ENCODE measurements at places on chromosomes 4 and X.

GRCh38 chr4:79042079-79042674, 102.9 kb upstream of the PAQR3 start:
- DNase-seq: peak; percentile 17

DNA sequence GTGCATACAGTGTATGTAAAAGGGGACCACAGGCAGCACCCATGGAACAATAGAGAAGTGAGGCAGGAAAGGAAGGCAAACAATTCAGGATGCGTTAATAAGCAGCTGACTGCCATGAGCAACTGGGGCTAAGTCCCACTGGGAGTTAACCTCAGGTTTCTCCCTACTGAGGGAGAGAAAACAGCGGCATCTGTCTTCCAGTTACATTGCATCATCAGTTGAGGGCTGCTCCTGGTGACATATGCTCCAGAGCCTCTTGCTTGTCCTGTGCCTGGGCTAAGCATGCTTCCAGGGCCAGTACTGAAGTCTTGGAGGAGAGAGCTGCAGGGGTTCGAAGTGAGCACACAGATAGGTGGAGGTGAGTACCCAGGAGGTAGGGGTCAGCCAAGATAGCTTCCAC, 24.3 kb downstream of the RAI2 start:
- DNase-seq: no peak

DNA sequence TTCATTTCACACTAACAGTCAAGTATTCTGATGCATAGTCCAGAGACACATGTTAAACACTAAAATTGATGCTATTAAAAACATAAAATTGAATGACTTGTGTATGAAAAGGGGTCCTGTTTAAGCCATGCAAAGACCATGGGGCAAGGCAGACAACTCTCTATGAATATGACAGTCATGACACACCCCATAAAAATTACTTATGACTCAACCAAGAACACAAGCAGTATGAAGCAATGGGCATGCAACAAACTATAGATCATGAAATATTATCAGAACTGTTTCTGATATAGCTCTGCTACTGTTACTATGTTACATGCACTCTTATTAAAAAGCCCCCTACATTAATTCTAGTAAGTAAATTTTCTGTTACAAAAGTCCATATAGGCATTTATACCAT, 57.5 kb upstream of the ZCCHC13 start:
- DNase-seq: peak; percentile 25

GRCh38 chr4:10965196-10965595, 280.6 kb upstream of the CLNK start:
- no peak for DNase-seq

- DNase-seq: no peak
Observed at GRCh38 chrX:131955099-131955777, 67.9 kb upstream of the STK26 start.

DNA sequence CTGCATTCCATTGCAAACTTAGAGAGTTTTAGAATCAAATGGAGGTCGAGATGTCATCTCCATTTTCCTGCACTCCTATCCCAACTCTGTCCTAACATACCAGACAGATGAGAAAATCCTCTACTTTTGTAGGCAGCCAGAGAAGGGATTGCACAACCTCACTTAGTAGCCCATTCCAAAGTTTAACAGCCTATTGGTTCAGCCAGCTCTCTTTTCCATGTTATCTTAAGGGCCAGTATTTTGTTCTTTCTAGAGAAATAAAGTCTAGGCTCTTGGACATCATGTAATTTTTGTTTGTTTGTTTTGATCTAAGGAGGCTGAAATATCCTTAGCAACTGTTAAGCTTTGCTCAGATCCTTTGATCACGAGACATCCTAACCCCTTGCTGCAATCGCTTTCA, 173.0 kb downstream of the COX18 start:
- no peak for DNase-seq

DNA sequence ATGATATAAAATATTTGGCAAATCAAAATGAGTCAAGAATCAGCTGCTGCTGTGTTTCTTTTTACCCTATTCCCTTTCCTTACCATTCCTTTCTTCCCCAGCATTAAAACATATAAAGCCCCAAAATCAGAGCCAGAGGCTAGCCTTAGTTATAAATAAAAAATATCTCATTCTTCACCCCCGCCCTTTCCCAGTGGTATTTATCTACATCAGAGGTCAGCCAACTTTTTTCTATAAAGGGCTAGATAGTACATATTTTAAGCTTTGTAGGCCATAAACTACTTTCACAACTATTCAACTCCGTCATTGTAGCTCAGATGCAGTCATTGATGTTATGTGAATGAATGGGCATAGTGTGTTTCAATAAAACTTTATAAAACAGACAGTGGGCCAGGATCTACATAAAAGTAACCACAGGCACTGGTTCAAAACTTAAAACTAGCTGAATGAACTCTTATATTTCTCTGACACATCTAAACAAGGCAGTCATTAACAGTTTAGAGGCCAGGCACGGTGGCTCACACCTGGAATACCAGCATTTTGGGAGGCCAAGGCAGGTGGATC, 30.5 kb upstream of the TCEANC start:
- no peak for DNase-seq

DNA sequence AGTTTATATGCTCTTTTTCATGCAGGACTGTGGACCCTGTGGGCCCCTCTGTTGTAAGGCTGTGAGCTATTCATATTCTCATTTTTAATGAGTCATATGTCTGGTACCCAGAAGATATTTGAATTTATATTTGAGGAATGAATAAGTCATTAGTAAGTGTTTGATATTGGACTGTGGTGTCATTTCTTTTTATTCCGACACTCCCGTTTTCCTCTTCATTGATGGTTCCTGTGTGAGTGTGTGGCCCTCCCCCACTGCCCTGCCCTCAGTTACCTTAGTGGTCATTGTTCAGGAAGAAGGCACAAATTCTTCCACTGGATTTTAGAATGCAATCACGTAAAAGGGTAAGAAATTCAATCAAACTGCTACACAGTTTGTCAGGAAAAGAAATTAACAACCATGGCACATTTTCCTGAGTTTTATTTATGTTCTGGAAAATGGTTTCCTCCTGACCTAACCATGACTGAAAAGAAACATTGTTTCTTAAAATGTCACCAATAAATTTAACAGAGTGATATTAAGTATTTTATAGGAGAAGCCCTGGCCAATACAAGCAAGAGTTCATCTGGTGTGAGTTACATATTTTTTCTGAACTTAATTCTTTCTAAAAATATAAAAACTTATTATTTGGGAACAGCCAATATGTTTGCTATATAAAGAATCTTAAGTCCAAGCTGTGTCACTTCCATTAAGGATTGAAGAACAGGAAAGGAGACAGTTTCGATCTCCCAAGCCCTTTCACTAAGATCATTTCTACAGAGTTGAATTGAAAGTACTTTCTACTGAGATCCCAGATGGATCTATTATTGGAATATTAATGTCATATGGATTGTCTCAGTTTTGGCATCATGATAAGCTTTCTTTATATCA, 370.5 kb upstream of the ANXA10 start:
- no peak for DNase-seq

DNA sequence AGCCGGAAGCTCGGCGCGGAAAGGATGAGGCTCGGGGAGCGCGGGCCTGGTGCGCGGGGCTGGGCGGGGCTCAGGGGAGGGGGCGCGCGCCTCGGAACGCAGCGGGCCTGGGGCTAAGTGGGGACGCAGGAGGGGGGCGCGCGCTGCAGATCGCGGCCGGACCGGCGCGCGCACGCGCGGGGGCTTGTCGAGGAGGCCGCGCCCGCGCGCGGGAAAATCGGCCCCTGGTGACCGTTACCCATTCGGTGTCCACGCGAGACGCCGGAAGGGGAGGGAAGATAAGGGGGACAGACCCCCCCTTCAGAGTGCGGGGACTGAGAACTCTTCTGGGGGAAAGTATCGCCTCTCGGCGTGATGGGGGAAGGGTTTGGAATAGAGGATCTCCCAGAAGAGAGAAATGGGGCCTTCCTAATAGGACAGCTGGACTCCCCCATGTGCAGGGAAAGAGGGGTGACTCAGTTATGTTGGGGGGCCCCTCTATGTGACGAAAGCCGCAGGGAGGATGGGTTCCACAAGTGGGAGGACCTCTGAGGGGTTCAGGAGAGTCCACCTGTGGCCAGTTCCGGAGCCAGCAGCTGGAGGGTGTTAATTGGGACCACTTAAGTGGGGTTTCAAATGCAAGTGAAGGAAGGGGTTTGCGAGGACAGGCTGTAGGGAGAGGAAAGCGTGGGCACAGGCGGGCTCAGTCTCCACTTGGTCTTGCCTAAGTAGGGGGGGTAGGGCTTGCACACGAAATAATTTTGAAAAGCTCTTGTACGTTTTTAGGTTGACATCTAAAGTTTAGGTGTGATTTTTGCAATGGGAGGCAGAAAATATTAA, 584 bp downstream of the SUV39H1 start:
- DNase-seq: no peak

- DNase-seq: no peak
Observed at GRCh38 chr4:141660880-141661279, 24.5 kb downstream of the IL15 start.

- DNase-seq: peak; percentile 64
Observed at GRCh38 chr4:13615161-13615560, 12.4 kb downstream of the BOD1L1 start.
